ENCODE measurements at places on chromosomes 13 and 19. TPM values are rescaled to one million over a fixed set of nuclear protein-coding genes. Genes with fewer than 3 reads are reported as not detected.

- no peak for DNase-seq
Observed at GRCh38 chr13:21744149-21744548, 73.3 kb downstream of the FGF9 start.

DNA sequence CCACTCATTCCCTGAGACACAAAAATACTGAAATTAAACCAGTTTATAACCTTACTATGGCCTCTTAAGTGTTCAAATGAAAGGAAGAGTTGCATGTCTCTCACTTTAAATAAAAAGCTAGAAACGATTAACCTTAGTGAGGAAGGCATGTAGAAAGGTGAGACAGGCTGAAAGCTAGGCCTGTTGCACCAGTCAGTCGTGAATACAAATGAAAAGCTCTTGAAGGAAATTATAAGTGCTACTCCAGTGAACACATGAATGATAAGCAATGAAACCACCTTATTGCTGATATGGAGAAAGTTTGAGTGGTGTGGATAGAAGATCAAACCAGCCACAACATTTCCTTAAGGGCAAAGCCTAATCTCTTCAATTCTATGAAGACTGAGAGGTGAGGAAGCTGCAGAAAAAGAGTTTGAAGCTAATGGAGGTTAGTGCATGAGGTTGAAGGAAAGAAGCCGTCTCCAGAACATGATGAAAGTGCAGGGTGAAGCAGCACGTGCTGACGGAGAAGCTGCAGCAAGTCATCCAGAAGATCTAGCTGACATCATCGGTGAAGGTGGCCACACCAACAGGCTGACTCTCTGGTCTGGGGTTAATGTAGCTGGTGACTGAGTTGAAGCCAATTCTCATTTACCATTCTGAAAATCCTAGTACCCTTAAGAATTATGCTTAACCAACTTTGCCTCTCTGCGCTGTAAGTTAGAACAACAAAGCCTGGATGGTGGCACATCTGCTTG, 94.5 kb upstream of the TEX29 start:
- no peak for DNase-seq

- DNase-seq: no peak
Observed at GRCh38 chr19:48737360-48737998, 2.9 kb downstream of the RASIP1 start.

- no peak for DNase-seq
Observed at GRCh38 chr19:34363930-34364329, 1.1 kb upstream of the GPI start.

- no peak for DNase-seq
Observed at GRCh38 chr13:47463726-47464125, 537.3 kb downstream of the SUCLA2 start.

DNA sequence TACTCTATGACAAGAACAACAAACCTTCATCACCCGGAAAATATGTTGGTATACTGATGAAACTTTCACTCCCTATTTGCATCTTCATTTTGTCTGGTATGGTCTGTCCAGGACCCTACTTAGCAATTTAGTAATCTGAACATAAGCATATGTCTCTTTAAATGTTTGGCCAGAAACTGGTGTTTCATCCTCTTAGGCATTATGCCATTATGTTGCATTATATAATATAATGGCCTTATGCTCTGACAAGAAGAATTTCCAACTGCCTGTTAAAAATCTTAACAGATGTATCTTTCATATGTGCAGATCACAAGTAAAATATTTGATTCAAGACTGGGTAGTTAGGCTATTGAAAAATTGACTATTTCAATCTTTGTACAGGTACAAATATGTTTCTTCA, 610.6 kb upstream of the PRR20A start:
- DNase-seq: no peak

DNA sequence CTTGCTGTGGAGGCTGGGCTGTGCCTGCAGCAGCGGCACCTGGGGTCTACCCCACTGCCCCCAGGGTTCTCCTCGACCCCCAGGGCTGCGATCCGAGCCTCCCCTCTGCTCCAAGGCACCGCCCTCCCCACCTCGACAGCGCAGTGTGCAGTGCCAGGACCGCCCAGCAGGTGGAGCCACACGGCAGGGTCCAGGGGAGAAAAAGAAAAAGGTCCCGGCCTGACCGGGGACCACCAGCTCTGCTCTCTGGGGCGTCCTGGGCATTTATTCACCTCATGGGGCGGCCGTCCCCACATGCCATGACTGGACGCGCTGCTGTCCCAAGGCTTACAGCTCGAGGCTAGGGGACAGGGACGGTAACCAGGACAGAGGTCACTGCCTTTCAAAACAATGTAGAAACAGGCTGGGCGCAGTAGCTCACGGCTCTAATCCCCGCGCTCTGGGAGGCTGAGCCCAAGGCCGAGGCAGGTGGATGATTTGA, 10.6 kb downstream of the REXO1 start:
- DNase-seq: no peak

GRCh38 chr13:113029487-113030258, 60.7 kb downstream of the MCF2L start:
- no peak for DNase-seq

DNA sequence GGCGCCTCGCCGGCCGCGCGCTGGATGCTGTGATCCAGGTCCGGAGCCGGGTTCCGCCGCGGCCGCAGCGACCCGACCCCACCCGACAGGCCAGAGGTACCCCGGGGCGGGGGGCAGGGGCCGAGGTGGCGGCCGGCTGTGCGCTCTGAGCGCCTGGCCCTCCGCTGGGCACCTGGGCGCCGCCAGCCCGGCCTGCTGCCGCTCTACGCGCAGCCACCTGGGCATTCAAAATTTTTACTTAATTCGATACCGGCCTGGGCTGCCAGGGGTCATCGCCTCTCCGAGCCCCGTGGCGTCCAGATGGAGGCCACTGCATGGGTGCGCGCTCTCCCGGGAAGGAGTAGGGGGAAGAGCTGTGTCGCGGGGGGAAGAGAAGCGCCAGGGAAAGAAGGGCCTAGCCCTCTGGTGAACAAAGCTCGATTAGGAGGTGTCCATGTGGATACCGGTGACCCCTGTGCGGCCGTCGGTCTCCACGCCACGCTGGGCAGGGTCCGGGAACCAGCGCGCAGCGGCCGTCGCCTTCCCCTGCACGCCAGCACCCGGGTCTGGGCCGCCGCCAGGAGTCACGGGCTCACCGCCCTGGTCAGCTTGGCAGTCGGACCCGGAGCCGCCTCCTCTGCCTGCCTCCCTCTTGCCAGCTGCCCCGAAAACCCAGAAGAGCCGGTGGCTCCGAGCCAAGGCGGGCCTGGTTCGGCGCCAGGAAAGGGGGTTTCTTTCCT, 666 bp downstream of the BIVM start:
- no peak for DNase-seq

GRCh38 chr19:11288349-11288748, 7.6 kb upstream of the TSPAN16 start:
- DNase-seq: no peak

DNA sequence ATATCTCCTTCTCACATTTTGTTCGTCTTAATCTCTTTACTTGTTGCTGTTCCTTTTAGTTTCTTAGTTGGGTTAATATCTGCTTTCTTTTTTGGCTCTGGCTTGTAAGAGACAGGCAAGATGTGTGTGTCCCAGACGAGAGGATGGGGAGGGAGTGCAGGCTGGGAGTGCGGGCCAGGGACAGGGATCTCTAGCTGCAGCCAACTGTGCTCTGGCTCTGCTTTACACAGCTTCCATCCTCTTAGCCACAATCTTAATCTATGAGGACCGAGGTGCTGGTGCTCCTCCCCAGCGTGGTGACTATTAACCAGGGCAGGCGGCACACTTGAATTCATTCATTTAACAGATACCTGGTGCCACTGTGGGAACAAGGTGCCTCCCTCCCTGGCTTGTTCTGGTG, 70.9 kb upstream of the WASF3 start:
- no peak for DNase-seq

DNA sequence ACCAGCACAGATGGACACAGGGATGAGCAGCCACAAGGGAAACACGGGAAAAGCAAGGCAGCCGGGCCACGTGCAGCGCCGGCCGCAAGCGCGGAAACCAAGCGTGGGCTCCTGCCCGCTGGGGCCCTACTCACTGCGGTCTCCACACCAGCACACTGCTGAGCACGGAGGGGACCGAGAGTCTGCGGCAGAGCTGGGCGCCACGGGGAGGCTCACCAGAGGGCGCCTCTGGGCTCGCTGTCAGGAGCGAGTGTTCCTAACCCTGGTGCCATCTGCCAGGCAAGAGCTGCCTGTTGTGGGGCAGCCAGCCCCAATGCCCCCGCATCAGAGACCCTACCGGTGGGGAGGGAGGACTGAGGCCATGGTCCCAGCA, 26.5 kb downstream of the MPND start:
- DNase-seq: peak; percentile 57

DNA sequence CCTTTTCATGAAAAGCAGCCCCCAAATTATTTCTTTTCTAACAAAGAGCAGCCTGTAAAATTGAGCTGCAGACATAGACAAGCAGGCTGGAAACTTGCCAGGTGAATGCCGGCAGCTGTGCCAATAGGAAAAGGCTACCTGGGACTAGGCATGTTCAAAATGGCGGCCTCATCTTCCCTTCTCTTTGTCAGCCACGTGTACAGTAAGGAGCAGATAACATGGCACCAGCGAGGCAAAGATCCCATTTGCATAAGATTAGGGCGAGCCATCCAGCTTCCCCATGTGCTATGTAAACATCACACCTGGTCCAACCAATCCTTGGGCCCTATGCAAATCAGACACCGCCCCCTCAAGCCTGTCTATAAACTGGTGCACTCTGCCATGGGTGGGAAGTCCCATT, 31.2 kb upstream of the CACNA1A start:
- no peak for DNase-seq

Gene ZNF793
- total RNA-seq: 3.1 TPM

Gene ZNF540
- 14.7 TPM for total RNA-seq

Gene COL4A1
- 1.3 TPM for total RNA-seq

Gene PRSS57
- 0.86 TPM for total RNA-seq

Gene ZNF414
- 67.4 TPM for total RNA-seq

Gene CACNG6
- not detected for total RNA-seq

Gene TGFBR3L
- total RNA-seq: 1.6 TPM
